Kidney epithelial cell (primary cell): ENCODE measurements at places on chromosomes 5 and 9. TPM values are rescaled to one million over a fixed set of nuclear protein-coding genes. Genes with fewer than 3 reads are reported as not detected.

DNA sequence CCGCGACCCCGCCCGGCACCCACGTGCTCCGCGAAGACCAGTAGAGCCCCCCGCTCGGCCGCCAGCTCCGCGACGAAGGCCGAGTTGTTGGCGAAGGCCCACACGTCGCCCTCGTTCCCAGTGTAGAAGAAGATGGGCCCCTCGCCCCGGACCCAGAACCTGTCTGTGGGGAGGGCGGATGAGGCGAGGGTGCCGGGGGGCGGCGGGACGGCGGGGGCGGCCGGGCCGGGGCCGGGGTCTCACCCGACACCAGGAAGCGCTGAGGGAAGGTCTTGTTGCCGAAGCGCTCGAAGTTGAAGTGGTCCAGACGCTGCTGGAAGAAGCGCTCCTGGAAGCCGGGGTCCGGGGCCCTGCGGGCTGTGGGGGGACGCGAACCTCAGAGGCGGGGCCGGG is 317 bp downstream of the DPP7 start:
- DNase-seq = no peak

DNA sequence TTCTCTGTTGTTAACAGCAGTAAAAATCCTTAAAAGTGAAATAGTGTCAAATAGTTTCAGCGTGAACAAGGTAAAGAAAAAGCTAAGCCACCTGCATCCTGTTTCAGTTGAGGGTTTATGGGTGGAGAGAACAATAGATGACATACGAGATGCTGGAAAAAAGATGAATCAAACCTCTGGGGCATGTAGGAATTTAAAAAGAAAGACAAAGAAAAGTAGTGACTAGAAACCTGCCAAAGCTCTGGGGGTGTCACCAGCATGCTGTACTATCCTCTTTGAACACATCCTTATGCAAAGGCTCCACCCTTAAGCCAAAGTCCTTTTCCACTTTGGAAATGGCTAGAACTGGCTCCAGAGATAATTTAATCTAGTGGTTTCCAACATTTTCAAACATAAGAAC is 22.2 kb downstream of the SCAI start:
- no peak for DNase-seq

- DNase-seq = no peak
Observed at GRCh38 chr5:180291234-180291940, 496 bp downstream of the MAPK9 start.

- no peak for DNase-seq
Observed at GRCh38 chr9:98022447-98022846, 34.1 kb upstream of the NANS start.

DNA sequence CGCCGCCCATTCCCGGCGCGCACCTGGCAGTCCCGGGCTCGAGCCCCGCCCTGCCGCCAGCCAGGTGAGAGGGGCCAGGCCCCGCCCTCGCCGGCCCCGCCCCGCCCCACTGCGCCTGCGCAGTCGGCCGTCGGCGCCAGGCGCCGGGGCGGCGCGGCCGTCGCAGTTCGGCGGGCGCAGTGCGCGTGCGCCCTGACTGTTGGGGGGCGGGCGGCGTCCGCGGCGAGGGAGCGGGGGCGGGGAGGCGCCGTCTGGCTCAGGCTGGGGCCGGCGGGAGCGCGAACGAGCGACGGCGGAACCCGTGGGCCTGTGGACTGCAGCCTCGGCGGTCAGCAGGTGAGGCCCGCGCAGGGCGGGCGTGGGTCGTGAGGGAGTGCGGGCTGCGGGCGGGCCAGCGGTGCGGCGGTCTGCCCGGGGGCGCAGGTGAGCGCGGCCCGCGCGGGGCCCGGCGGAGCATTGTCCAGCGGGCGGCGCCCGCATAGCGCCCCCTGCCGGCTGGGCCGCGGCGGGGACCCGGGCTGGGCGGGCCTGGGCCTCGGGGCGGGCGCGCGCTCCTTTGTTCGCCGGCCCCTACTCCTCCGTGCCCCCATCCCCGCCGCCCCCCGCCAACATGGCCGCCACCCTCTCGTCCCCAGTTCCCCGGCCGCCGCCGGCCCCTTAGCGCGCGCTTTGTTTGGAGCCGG is at the start of gene SPIN1:
Gene SPIN1, plus strand, starts transcription at position 242 of the 683 bp plus-strand sequence. CDS start 38,096 bp downstream, outside the sequence.
- DNase-seq = no peak

PRRC2B gene
- total RNA-seq = 158 and 169 TPM in 2 replicates
